ENCODE measurements at places on chromosomes 12 and 14. TPM values are rescaled to one million over a fixed set of nuclear protein-coding genes. Genes with fewer than 3 reads are reported as not detected.

Gene RNU4-1
- under 0.01 TPM for total RNA-seq

Gene EMP1
- 158 TPM for total RNA-seq

DNA sequence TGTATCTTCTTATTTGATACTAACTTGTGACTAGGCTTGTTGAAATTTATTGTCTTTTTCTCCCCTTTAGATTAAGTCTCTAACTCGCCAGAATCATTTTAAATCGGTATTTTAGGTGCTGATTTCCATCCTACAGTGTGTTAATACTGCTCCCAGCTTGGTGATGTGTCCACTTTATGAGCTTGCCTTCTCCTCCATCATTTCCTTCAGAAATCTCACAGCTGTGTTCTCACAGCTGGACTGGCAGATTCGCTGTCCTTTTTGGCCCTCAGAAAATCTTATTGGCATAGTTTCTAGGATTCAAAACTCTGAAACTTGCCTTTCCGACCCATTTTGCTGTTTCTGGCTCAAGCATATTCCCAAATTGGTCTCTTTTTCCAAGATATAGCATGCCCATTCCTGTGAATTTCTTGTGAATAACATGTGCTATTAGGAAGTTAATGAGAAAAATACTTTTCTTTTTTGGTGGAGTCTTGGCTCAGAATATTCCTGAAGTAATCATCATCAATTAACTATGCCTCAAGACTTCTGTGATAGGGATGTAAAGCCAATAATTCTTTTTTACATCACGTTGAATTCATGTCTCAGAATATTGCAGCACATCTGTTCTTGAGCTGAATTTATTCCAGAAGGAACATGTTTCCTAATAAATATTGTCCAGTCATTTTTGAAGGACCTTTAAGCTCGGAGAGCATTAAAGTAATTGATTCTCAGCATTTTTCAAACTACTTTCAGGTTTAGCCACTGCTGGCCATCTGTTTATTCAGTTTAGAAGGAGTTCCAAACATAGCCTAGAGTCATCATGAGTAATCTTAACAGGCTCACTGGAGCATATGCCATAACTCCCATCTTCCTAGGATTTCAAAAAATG is 50.0 kb upstream of the USP44 start:
- H3K36me3 ChIP-seq, result no peaks in the 10 kb centered on the region
- H3K4me1 ChIP-seq, result peaks cover 37% of the 10 kb centered on the region
- no peak overlapping the region for H3K4me3 ChIP-seq
- peak; percentile 89 for DNase-seq

DNA sequence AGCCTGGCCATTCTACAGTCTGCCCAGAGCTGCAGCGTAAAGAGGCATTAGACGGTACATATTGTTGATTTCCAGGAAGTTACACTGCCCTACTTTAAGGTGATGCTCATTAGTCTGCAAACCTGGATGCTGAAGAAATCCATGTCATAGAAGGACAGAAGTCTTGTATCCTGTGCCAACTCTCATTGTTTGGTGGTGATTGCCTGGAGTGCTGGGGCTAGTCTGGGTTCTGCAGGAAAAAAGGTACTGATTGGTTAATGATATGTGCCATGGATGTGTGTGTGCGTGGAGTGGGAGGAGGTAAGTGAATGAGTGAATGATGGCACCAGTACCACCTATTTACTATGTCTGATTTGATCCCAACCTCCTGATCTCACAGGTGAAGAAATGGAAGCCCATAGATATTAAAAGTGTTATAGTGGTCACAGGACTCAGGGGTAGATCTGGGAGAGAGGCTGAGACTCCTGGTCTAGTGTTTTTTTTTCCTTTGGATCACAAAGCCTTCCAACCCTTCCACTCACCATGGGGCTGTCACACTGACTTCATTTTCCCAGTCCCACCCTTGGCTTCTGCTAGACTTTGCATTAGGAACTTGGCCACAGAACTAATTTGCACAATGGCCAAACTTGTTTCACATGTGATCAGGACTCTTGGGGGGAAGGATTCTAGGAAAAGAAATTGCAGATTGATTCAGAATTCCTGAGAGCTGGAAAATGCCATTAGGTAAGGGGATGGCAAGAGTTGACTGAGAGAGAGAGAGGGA is 96.1 kb downstream of the TMX1 start:
- H3K4me3 ChIP-seq, result no peak overlapping the region
- DNase-seq, result no peak
- no peaks in the 10 kb centered on the region for H3K36me3 ChIP-seq
- H3K27me3 ChIP-seq, result no peaks in the 10 kb centered on the region
- H3K27ac ChIP-seq, result no peak overlapping the region
- H3K4me1 ChIP-seq, result peaks cover 2% of the 10 kb centered on the region

DNA sequence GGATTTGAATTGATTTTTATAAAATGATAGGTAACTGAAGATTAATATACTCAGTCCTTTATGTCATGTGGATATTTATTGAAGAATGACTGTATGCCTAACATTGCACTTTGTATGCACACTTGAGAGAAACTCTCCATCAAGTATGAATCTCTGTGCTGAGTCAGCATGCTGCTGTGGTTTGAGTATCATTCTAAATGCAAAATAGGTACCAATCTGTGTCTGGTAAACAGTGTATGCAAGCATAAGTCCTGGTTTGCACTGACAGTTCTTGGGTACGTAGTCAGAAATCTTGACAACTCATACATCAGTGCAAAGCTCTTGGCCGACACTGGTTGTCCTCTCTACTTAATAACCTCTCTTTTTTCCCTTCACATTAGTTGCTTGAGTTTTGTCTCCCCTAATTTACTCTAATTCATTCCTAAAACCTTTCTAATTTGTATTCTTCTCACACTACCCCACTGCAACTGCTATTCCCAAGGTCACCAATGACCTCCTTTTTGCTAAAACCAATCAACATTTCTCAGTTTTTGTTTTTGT is 21.8 kb downstream of the MGAT4C start:
- no peak for DNase-seq
- H3K27ac ChIP-seq, result no peak overlapping the region
- H3K36me3 ChIP-seq, result no peaks in the 10 kb centered on the region

DNA sequence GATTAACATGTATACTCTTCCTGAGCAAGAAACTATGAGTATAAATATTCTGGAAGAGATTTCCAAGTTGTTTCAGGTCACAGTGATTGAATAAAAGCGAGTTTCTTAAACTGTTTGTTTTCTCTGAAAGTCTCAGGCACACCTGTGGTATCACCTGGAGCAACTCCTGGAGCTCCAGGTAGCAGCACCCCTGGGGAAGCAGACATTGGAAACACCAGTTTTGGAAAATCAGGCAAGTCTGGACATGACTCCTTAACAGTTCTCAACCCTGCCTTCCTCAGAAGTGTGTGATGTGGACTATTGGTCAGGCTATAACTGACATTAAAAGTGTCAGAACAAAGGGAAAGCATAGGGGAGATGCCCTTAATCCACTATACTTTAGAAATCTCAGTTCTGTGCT is 217.6 kb upstream of the CNTN1 start:
- DNase-seq, result no peak
- H3K36me3 ChIP-seq, result no peaks in the 10 kb centered on the region
- no peaks in the 10 kb centered on the region for H3K4me1 ChIP-seq
- H3K27me3 ChIP-seq, result peaks cover 9% of the 10 kb centered on the region
- no peak overlapping the region for H3K4me3 ChIP-seq
- H3K27ac ChIP-seq, result no peak overlapping the region

DNA sequence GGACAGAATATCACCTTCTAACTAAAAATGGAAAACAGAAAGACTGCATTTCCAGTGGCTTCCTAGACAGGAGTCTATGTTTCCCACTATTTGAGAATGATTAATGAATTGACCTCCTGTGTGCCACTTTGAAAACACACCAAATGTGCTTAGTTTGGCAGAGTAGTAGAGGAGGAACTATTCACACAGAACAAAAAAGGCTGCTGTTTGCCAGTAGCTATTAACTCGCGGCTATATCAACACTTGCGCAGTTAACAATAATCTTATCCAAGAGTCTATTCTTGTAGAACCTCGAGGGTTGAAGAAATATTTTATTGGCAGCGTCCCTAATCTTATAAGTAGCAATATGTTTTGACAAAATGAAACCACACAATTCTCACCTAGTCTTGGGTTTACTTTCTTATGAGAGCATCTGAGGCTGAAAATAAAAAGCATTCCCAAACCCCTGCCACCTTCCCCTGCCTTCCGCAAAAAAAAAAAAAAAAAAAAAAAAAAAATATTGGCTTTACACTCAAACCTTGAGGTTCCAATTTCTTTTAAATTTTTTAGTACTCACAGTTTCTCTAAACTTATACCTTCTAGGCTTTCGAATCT is 127.3 kb upstream of the FLRT2 start:
- no peaks in the 10 kb centered on the region for H3K27me3 ChIP-seq
- H3K27ac ChIP-seq, result no peak overlapping the region
- no peak overlapping the region for H3K4me3 ChIP-seq
- no peaks in the 10 kb centered on the region for H3K4me1 ChIP-seq
- no peak for DNase-seq
- no peaks in the 10 kb centered on the region for H3K36me3 ChIP-seq

Gene FOXN4
- total RNA-seq, result not detected

Gene ZDHHC22
- 0.15 TPM for total RNA-seq

Gene ZNF664
- total RNA-seq, result 86.9 TPM

Gene C1R
- 4.4 TPM for total RNA-seq

GRCh38 chr12:100840748-100841147 is 46.2 kb downstream of the ANO4 start:
- H3K27ac ChIP-seq, result no peak overlapping the region
- peaks cover 3% of the 10 kb centered on the region for H3K4me1 ChIP-seq
- H3K36me3 ChIP-seq, result no peaks in the 10 kb centered on the region
- H3K27me3 ChIP-seq, result no peaks in the 10 kb centered on the region
- DNase-seq, result no peak

Gene TAS2R7
- total RNA-seq, result not detected

Gene SERPINA12
- not detected for total RNA-seq

DNA sequence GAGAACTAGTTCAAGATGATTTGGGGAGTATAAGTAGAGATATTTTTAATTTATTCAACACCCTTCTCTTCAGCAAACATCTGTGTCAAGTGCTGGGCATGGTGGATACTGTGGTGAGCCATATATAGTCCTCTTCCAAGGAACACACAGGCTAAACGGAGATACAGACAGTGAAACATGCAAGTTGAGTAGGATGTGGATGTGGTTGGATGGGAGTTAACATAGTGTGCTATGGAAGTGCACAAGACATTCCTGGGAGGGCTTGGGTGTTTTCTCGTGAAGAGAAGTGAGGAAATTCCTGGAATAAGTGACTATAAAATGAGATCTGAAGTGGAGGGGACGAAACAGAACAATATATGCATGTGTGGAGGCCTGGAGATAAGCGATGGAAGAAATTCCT is 181.1 kb upstream of the NPAS3 start:
- H3K27me3 ChIP-seq, result no peaks in the 10 kb centered on the region
- DNase-seq, result no peak
- H3K27ac ChIP-seq, result no peak overlapping the region
- no peak overlapping the region for H3K4me3 ChIP-seq
- H3K36me3 ChIP-seq, result no peaks in the 10 kb centered on the region

- DNase-seq, result no peak
- H3K36me3 ChIP-seq, result no peaks in the 10 kb centered on the region
- H3K27ac ChIP-seq, result no peak overlapping the region
These were observed 64.0 kb downstream of the SMOC1 start for GRCh38 chr14:69943084-69943780.

DNA sequence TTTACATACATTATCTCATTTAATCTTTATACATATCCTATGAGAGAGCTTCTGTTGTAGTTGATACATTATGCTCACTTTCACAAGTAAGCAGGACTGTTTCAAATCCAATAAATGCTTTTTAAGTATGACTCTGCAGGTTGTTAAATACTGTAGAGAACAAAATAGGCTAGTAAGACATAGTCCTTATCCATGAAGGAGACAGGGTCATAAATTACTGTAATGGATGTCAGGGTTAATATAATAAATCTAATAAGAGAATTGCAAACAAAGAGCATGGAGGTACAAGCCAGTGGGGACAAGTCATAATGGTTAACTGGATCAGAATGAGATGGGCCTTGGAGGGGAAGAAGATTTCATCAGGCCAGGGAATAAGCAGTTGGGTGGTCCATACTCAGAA is 303.8 kb upstream of the RGS6 start:
- H3K27me3 ChIP-seq, result no peaks in the 10 kb centered on the region
- no peak for DNase-seq
- peaks cover 12% of the 10 kb centered on the region for H3K4me1 ChIP-seq
- peaks cover 15% of the 10 kb centered on the region for H3K36me3 ChIP-seq
- no peak overlapping the region for H3K27ac ChIP-seq

Gene DHRS2
- total RNA-seq, result 40.9 TPM

Gene GTF2A1
- 24.4 TPM for total RNA-seq

DNA sequence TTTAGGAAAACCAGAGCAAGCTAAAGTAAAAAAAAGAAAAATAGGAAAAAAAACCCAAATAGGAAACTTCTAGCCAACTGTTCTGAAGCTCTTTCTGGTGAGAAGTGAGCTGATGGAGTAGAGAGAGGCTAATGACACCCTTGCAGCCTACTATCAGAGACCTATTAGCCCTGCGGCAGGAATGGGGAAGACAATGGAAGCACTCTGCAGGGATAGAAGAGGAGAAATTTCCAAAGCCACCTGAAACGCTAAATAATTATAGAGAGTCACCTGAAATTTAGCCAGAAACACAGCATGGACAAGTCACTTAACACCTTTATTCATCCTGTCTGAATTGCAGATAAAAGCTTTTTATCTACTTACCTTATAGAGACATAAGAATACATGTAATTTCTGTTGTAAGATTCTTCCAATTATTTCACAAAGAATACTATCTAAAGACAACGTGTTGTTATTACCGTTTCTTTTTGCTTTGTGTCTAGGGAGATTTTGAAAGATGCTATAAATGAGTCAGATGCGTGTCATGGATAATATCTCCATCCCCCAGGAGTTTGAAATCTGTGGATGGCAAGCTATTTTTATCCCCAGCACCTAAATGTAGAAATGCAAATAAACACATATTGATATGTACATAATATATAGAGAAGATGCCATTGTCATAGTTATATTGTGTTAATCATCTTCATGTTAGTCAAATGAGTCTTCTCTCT is 138.6 kb downstream of the TPH2 start:
- H3K36me3 ChIP-seq, result no peaks in the 10 kb centered on the region
- no peak overlapping the region for H3K4me3 ChIP-seq

- H3K27me3 ChIP-seq, result no peaks in the 10 kb centered on the region
- H3K4me1 ChIP-seq, result peaks cover 9% of the 10 kb centered on the region
- H3K27ac ChIP-seq, result no peak overlapping the region
- DNase-seq, result no peak
- no peak overlapping the region for H3K4me3 ChIP-seq
These were observed 139.3 kb downstream of the CALM1 start for GRCh38 chr14:90536092-90536491.

DNA sequence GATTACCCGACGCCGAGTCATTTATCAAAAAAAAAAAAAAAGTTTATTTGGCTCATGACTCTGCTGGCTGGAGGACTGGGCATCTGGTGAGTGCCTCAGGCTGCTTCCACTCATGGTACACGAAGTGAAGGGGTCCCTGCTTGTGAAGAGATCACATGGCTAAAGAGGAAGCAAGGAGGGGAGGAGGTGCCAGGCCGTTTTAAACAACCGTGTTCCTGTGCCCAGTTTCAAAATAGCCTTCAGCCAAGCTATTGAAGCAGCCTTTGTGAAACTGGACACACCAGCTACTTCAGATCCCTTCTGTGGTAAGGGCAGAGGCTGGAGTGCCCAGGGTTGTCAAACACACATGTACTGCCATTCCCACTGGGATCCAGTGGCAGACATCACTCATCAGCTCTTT is 7.6 kb downstream of the POP5 start:
- H3K4me3 ChIP-seq, result no peak overlapping the region
- peaks cover 83% of the 10 kb centered on the region for H3K36me3 ChIP-seq
- no peak for DNase-seq
- H3K27me3 ChIP-seq, result no peaks in the 10 kb centered on the region
- no peak overlapping the region for H3K27ac ChIP-seq
- no peaks in the 10 kb centered on the region for H3K4me1 ChIP-seq

Data from PC-3 (cell line).